Central memory CD8-positive, alpha-beta T cell (primary cell): ENCODE measurements at places on chromosomes 1 and 21.

GRCh38 chr1:214833178-214833756 lies 230.3 kb downstream of the CENPF start:
- no peak for DNase-seq

- DNase-seq = no peak
Measured at GRCh38 chr21:38439426-38439825, 58.9 kb downstream of the ERG start.

DNA sequence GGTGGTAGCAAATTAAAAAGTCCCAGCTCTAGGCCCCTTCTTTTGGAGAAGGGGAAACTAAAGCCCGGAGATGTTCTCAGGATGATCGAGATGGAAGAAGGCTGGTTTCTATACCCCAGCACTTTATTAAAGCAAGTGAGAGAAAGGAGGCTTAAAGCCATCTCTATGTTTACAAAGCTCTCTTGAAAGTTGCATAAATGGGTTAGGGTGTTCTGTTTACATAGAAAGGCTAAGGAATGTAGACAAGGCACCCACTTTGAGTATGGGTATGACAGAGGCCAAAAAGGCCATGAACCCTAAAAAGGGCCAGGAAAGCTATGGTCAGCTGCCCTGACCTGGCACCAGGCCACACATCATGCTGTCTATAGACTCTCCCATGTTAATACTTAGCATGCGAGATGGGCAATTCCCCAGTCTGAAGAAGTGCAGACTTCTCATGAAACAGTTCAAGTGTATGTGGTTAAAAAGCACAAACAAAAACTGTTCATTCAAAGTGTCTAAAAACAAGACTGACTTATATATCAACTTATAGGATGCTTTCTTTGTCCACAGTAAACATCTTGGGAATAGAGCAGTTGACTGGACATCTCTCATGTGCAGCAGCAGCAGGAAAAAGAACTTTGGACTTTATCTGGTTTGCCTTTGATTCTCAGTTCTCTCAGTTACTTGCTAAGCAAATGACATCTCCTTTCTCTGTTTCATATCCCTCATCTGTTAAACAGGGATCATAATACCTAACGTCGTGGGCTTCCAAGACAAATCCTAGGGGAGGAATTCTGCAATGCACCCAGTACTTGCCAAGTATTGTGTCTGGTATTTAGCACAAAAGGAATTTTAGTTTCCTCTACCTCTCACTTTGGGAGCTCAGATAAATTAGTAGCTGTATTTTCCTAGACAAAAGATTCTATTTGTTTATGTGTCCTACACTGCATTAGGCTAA lies 521.6 kb downstream of the PLPP3 start:
- DNase-seq = no peak

DNA sequence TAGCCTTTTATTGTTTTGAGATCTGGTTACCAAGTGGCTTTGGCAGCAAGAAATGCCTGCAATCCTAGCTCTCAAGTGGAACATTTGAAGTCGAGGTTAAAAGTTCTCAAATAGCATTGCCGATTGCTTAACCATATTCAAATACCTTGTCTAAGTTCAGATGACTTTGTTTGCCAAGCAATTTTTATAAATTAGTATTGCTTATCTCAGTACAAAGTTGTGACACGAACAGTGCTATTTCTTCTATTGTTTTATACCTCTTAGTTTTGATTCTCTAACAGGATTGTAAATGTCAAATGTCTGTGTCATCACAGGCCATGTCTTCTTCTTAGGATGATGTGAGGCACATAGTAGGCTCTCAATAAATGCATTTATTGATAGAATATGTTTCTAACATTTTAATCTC lies 633.3 kb downstream of the PTPRC start:
- DNase-seq = no peak

- peak; percentile 11 for DNase-seq
Measured at GRCh38 chr21:43193651-43194302, 25.0 kb downstream of the CRYAA start.

DNA sequence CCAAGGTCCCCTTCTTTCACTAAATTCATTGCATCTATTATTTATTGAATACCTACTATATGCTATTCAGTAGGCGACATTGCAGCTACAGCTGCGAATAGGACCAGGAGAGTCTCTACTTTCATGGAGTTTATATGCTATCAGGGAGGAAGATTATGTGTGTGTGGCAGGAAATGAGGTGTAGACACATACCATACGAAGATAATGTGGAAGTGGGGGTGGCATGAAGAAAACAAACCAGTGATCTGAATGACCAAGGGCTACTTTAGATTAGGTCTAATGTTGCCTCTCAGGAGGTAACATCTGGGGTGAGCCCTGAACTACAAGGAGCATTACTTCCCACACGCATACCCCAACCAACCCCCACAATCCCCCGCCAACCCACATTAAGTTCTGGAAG lies 1.0 kb upstream of the PPIH start:
- no peak for DNase-seq

DNA sequence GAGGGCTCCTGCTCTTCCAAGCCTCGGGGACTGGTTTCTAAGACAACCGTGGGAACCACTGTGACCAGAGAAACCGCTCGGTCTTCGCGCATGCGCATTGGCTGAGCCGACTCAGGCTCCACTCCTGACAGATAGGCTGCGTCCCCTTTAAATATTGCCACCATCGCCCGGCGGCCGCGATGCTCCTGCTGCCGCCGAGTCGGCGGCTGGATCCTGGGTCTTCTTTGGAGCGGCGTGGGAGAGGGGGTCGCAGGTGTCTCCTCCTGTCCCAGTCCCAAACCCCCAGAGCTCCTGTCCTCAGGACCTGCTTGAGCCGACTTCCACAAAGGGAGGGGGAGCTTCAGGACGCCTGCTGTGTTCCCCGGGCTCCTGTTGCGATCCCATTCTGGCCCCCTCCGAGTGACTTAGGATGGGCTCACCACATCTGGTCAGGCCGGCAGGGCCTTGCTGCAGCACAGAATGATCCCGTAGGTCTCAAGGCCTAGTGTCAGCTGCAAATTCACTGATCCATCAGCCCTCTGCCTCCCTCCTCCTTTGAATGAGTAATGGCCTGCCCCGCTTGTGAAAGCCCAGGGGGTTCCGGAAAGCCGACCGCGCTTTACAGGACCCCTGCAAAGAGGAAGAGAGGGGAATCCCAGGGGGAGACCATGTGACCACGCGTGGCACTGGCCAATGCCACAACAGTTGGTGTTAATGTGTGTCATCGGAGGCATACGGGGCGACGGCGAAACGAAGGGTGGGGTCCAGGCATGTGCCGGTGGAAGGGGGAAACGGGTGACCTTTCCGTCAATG lies 683.2 kb upstream of the TPTE start:
- DNase-seq = no peak

- no peak for DNase-seq
Measured at GRCh38 chr1:168293356-168293755, 12.7 kb downstream of the TBX19 start.

GRCh38 chr1:74790453-74790852 lies 57.5 kb downstream of the TYW3 start:
- no peak for DNase-seq
